ENCODE measurements at places on chromosomes 12 and 14. TPM values are rescaled to one million over a fixed set of nuclear protein-coding genes. Genes with fewer than 3 reads are reported as not detected.
A peak's percentile ranks its signal among the peaks of the same experiment; 100 is the strongest.

DNA sequence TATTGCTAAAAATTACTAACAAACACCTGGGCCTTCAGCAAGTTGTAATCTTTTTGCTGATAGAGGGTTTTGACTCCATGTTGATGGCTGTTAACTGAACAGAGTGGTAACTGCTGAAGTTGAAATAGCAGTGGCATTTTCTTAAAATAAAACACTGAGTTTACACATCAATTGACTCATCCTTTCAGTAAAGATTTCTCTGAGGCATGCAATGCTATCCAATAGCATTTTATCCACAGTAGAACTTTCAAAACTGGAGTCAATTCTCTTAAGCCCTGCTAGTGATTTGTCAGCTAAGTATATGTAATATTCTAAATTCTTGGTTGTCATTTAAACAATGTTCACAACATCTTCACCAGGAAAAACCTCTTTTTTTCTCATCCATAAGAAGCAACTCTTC lies 59.5 kb downstream of the CMAS start:
- DNase-seq, result no peak

GRCh38 chr12:94266796-94267536 lies 118.6 kb downstream of the PLXNC1 start:
- DNase-seq, result no peak

Gene NDUFB1
- 312 TPM for total RNA-seq

DNA sequence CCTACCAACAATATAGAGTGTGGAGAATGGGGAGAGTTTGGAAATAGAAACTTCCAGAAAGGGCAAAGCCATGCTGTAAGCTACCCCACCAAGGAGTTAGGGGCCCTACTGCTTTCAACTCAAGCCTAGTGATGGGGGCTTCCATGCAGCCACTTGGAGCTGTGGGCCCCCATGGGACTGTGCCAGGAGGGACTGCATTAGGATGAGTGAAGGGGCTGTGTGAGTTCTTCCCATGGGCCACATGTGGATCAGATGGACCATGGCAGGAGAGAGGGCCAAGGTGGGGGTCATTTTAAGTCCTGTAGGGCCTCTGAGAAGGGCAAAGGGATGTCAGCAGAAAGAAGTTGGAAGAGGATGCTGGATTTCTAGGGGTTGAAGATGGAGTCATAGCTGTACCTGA lies 23.1 kb upstream of the CIPC start:
- no peak for DNase-seq

DNA sequence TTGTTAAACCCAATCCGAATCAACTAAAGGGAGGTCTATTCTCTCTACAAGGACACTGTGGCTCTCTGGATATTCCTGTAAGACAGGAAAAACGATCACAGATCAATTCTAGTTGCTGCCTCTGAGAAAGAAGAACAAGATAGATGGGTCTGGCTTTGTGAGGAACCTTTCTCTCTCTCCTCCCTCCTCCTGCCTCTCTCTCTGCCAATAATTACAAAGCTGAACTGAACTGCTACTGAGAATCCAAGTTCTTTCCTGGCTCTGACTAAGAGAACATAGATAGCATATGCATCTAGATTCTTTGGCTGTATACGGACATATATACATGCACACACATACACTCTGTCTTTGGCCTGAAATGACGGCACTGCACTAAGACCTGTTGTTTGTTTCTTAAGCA lies 27.6 kb downstream of the ETV6 start:
- DNase-seq, result no peak

Gene ERP27
- total RNA-seq, result not detected

GRCh38 chr12:19572920-19573558 lies 133.7 kb downstream of the AEBP2 start:
- peak; percentile 74 for DNase-seq

- DNase-seq, result no peak
These were observed 3.7 kb upstream of the LPCAT3 start for GRCh38 chr12:7021956-7022355.

DNA sequence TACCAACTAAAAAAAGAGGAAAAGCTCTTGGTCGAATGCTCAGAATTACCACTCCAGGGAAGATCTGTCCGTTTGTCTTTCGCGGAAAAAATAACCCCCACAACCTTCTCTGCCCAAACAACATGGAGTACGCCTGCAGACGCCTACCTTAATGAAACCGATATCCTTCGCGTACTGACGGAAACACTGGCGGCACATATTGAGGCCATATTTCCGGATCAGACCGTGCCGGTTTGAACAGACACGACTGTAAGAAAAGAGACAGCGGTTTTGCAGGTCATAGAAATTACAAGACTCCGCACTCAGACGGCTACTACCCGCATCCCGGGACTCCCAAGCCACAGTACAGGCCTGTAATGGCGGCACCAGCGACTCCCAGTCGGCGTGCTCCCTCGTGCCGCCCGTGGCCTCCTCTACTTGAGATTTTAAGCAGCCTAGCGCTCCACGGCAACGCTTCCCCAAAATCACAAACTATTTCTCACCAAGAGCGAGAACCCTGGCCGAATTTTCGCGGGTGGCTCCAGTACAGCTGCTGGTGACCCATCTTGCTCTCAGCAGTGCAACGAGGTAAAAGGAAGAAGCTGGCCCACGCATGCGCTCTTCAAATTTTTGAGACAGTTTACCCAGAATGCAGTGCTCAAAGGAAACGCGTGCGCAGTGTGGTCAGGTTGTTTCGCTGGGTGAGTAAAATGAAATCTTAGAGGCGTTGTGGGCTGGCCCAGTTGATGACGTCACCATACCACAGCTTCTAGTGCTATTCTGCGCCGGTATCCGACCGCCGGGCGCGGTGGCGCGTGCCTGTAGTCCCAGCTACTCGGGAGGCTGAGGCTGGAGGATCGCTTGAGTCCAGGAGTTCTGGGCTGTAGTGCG lies at the start of gene RPS29:
RPS29 (minus strand) TSS at position 578 of the 870 bp plus-strand sequence; CDS start at position 544, 34 bp downstream.
- DNase-seq, result peak; percentile 98

Gene HOXC11
- 0.23 TPM for total RNA-seq

Gene DPPA3
- total RNA-seq, result not detected

DNA sequence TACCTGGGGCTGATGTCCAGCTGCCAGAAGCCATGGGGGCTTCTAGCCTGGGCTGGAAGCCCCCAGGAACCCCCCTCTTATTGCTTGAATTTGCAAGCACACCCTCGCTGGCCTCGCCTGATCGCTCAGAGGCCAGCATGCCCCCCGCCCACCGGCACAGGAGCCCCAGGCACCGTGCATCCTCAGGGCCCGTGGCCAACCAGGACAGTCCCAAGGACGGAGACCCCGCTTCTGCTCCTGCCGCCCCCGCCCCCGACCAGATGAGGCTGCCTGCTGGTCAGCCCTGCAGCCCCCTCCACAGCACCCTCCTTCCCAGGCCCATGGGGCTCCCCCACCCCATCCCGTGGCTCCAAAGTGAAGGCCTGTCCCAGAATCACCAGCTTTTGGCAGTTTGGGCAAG lies 21.2 kb downstream of the RAB35 start:
- no peak for DNase-seq

Gene KRT7
- total RNA-seq, result 92.6 TPM

GRCh38 chr14:36514278-36515104 lies 5.5 kb downstream of the NKX2-1 start:
- no peak for DNase-seq

Gene CLSTN3
- total RNA-seq, result 138 TPM

GRCh38 chr12:110741341-110742095 lies 1.2 kb downstream of the PPP1CC start:
- no peak for DNase-seq

GRCh38 chr12:25130741-25131188 lies 64.2 kb downstream of the DNAI7 start:
- peak; percentile 12 for DNase-seq

GRCh38 chr12:92029902-92030586 lies 115.6 kb downstream of the BTG1 start:
- no peak for DNase-seq

GRCh38 chr12:124814741-124815613 lies 48.7 kb downstream of the SCARB1 start:
- DNase-seq, result no peak

- DNase-seq, result no peak
These were observed 111.2 kb downstream of the MED13L start for GRCh38 chr12:116166306-116166705.

Gene KRT77
- total RNA-seq, result not detected

- no peak for DNase-seq
These were observed 56.5 kb downstream of the ISCA2 start for GRCh38 chr14:74550071-74550470.

GRCh38 chr14:75439989-75440388 lies 12.2 kb downstream of the JDP2 start:
- DNase-seq, result no peak

DNA sequence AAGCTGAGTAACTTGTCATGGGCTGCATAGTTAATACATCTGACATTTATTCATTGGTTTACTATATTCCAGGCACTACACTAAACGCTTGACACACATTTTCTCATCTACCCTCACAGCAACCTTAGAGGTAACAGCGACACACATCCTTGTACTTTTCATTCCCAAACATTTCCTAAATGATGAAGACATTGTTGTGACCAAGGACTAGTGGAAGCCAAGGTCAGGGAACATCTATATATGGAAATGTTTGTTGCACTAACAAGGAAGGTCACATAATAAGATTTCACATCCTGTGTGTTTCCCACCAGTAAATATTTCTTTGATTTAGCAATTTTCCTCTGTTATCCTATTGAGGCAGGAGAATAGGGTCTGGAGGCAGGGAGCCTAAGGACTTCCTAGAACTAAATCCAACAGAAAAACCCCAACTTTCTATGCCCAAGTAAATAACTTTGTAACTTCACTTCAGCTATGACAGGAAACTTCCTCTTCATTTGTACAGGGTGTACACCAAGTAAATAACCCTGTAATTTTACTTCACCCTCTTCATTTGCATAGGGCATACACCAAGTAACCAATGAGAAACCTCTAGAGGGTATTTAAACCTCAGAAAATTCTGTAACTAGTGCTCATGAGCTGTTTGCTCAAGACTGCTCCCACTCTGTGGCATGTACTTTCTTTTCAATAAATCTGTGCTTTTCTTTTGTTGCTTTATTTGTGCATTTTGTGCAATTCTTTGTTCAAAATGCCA lies 48.4 kb downstream of the ZNF641 start:
- no peak for DNase-seq

Gene COA8
- total RNA-seq, result 38.9 TPM

DNA sequence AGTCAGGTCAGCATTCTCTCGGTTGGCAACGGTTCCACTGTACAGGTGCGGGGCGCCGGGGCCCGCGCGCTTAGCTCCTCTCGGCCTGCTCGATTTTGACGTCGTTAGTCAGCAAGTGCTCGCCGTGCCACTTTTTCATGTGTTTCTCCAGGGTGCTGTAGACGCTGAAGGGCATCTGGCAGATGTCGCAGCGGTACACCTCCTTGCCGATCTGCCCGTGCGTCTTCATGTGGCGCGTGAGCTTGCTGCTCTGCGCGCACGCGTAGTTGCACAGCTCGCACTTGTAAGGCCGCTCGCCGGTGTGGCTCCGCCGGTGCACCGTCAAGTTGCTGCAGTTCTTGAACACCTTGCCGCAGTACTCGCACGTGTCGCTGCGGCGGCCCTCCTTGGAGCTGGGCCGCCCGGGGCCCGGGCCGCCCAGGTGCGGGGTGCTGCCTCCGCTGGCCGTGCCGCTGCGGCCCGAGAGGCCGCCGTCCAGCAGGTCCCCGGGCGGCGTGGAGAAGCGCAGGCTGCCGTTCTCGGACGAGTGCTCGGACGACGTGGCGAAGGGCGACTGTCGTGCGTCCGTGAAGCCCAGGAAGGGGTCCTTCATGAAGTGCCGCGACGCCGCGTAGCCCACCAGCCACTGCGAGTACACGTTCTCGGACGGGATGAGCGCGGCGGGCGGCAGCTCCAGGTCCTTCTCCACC lies 97.8 kb downstream of the BCL11B start:
- DNase-seq, result no peak

- no peak for DNase-seq
These were observed 154.0 kb upstream of the DIO3 start for GRCh38 chr14:101407328-101407727.

- no peak for DNase-seq
These were observed 7.4 kb downstream of the PARP2 start for GRCh38 chr14:20350860-20351259.

GRCh38 chr12:5184186-5184585 lies 140.5 kb downstream of the KCNA5 start:
- no peak for DNase-seq

DNA sequence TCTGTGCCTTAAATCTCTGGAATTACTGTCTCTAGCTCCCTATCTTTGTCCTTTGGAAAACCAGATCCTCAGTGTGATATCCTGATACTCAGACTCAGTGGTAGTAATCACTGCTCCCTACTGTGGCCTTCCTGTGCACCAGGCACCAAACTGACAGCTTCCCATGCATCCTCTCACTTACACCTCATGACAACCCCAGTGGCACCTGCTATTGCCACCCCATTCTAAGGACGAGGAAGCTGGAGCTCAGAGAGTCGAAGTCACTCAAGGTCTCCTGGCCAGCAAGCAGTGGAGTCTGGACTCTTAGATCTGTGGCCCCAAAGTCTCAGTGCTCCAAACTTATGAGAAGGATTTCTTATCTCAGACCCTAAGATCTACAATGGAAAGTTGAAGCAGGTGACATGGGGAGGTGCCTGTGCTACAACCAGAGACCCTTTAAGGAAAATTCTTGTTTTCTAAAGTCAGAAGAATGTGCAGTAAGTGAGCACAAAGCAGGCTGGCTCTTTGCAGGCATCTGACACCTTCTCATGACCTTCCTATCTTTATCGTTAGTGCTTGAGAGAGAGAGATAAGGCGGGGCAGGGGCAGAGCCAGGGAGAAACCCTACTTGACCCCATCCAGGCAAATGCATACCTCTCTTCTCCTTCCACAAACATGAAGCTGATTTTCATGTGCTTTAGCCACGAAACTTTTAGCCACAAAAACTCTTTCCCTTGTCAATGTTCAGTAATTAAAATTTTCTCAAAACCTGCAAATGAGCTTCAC lies 47.1 kb downstream of the CCDC60 start:
- DNase-seq, result no peak

- DNase-seq, result no peak
These were observed 76.6 kb upstream of the KCNH3 start for GRCh38 chr12:49462083-49462744.

DNA sequence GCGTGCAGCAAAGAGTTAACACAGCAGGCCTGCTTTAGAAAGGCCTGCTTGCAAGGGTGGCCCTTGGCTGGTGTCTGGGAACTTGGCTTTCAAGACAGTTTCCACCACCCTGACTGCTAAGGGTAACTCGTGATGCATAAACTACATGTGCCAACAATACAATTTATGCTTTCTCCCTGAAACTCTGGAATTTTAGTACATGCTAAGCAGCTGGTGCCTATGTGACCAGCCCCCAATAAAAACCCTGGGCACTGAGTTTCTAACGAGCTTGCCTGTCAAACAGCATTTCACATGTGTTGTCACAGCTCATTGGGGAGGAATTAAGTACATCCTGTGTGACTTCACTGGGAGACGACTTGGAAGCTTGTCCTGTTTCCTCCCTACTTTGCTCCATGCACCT lies 133.1 kb downstream of the SLC5A8 start:
- no peak for DNase-seq

Data from glomerular endothelial cell (primary cell).